ENCODE measurements at places on chromosomes 13 and 19.
A peak's percentile ranks its signal among the peaks of the same experiment; 100 is the strongest.

- DNase-seq, result no peak
These were observed 38.9 kb upstream of the NPAS1 start for GRCh38 chr19:46980761-46981160.

- DNase-seq, result no peak
These were observed 43.0 kb downstream of the ZAR1L start for GRCh38 chr13:32272021-32272683.

DNA sequence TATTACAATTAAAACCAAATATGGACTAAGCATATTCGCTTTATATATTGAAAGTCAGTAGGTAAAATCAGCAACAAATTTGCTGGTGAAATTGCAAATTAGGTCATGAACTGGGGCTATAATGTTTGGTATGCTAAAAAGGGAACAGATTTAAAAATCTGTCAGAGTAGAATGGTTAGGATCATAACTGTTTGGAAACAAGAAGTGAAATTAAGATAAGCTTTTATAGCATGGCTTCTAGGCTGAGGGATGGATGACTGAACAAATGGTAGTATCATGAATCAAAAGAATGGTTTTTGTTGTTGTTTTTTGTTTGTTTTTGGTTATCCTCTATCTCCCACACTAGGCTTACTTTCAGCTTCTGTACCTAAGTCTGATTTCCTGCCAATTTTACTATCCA lies 1090.4 kb downstream of the PCDH9 start:
- no peak for DNase-seq

DNA sequence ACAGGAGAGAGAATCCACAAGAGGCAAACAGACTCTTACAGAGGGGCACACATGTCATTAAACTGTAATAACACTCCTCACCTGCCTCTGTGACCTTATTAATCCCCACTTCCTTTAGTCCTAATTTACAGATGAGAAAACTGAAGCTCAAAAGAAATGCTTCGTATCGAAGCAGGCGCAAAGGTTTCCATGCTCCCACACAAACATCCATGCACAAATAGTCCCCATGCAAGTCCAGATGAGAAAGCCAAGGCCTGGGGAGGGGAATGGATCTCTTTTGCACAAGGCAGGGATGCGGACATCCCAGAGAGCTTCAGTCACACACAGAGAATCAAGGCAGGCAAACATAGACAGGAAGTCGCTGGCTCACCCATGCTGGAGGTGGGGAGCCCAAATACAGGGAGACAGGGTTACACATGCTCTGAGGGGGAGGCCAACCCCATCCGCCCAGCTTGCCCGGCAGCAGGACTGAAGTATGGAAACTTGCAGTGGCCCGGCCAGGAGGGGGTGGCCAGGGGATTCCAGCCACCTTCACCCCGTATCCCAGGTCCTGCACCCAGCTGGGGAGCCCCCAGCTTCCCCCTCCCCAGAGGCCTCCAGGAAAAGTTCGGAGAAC lies 468 bp downstream of the S1PR5 start:
- no peak for DNase-seq

DNA sequence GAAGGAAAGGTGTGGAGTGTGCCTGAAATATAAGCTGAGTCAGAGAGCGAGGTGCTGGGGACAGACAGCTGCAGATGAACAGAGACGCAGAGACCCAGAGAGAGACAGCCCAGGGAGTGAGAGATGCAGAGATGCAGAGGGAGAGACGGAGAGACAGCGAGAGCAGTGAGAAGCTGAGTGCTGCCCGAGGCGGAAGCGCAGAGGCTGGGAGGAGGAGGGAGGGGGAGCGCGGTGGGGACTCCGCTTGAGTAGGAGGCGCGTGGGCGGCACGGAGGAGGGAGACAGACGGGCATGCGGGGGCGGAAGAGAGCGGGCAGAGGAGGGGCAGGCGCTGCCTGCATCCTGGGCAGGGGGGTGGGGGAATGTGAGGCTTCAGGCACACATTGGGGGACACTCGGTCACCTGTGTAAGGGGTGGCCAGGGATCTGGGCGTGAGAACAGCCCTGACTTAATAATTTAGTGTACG lies 25.7 kb downstream of the SLC8A2 start:
- DNase-seq, result peak; percentile 47

- DNase-seq, result no peak
These were observed 163.5 kb downstream of the MTUS2 start for GRCh38 chr13:28983641-28984040.

- DNase-seq, result no peak
These were observed 9.0 kb upstream of the THSD1 start for GRCh38 chr13:52414963-52415362.

- no peak for DNase-seq
These were observed 96.4 kb downstream of the TUBA3C start for GRCh38 chr13:19085258-19085657.

DNA sequence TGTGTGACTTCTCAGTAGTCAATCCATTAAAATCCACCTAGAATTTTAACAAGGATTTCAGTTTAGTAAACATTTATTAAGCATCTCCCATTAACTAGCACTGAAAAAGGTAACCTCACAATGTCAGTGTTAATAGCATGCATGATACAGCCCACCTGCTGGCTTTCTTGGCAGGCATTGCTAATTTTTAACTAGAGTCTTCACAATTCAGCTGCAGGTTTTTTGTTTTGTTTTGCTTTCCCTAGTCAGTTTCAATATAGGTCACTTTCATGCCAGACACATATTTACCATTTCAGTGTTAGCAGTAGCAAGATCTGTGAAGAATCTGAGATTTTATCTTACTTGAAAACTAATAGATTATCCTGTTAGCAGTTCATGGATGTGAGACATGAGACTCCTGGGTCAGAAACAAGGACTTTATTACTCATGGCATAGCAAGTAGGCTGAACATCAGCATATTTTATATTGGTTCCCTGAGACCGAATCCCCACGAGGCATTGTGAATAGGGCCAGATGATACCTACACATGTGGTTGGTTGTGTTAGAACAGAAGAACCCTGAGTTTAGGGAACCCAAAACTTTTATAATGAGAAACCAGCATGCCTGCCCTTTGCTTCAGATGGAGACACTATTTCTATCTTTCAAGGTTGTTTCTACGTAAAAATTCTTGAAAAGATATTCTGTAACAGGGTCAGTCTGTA lies 198.0 kb upstream of the HTR2A start:
- no peak for DNase-seq

GRCh38 chr13:21584973-21585592 lies 18.9 kb downstream of the MICU2 start:
- DNase-seq, result no peak

DNA sequence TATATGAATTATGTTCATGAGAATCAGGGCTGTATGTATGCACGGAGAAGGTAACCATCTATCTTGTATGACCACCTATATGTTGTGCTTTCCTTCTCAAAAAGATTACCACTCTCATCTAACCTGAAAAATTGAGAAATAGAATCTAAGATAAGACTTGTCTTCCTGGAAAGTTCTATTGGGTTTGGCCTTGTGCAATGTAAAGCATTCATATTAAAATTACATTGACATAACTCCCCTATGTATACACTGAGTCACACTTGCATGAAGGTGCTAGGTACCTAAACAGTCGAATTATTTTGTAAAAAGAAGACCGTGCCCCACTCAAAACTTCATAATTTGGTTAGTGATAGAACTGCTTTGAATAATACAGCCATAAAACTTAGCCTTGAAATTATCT lies 54.5 kb upstream of the RFXAP start:
- DNase-seq, result no peak

DNA sequence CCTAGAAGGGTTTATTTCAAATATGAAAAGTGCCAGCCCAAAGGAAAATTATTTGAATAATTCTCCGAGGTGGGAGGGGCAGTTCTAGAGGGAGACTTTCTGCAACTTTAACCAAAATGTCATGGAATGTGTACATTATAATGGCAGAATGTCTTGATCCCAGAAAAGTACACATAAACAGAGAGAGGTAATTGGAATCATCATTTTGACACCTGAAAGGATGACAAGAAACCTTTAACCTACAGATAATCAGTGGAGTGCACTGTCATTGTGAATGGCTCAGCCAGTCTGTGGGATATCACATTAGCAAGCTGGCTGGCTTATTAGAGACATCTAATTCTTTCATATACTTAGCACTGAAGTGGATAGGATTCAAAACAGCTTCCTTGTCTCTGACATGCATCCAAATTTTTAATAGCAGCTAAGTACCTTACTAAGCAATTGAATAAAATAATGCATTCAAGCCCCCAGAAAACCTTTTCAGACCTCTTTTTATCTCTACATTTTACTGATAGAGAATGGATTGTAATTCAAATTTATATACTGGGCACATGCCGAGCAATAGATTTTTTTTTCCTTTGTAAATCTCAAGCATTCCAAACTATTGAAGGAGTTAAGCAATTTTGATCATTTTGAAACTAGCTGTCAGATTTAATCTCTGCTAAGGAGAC lies 468.6 kb downstream of the COG6 start:
- DNase-seq, result no peak
